ENCODE measurements at places on chromosomes 1 and 21.

GRCh38 chr1:12618965-12619791 lies 1.2 kb upstream of the DHRS3 start:
- DNase-seq = peak; percentile 95

DNA sequence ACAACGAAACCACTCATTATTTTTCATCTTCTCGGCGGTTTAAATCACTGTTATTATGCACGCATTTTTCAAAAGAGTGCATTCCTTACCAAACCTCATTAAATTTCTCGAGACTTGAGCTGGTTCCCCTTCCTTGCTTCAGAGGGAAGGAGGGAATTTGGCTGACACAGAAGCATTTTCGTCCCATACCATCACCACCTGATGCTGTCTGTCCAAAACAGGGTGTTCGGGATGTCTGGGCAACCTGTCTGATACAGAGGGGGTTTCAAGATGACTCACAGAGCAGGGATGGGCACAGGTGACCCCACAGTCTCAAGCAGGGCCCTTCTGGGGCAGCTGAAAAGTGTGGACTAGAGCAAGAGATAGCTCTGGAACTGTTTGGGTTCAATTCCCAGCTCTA lies 12.3 kb upstream of the RCC2 start:
- no peak for DNase-seq

DNA sequence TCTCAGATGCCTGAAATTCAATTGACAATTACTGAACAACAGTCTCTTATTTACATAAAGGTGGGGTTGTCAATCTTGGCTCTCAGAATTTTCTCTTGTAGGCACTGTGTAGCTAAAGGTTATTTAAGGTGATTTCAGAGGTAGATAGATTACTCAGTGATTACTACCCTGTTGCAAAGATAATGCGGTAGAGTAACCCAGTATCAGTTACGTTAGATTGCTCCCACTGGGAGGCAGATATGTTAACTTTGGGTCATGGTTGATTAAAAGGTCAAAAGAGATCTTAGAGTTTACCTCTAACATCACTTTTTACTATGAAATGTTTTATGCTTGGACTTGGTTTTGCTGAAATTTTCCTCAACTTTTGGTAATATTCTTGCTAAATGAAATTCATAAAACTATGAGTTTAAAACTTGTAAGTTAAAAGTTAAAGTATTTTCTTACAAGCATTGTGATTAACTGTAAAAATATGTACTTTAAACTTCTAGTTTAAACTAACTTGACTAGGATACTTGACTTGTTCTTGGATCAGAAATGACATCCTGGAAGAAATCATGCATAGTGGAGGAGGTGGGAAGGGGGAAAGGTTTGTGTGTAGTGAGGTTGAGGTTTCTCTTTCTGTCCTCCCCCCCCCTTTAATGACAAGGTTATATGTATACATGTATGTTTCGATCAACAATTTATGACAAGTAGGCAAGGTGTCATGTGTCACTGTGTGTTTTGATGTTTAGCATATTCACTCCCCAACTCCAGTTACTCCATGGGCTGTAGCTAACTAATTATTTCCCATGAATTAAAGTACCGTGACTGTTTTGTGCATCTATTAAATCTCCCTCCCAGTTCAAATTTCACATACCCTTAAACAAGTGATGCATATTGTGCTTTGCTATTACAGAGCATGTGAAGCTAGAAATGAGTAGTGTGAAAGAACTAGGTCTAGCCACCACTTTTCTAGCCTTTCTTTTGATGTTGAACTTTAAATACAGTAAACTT lies 2.9 kb downstream of the LAMC1 start:
- DNase-seq = no peak

- no peak for DNase-seq
These were observed 19.1 kb downstream of the ARHGAP29 start for GRCh38 chr1:94218332-94218731.

DNA sequence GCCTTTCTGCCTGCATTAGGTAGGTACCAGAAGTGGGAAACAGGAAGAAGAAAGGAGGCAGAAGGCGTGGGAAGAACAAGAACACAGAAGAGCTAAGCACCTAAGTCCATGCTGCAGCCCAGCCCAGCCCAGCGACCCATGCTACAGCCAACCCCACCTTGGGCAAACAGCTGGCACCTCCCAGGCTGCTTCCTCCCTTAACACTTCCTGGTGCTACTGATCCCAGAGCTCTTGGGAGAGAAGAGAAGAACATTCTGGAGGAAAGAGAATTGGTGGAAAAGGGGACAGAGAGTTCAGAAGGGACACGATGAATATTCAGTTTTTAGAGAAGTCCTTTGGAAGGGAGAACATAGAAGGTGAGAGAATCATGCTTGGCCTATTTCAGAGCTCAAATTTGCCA lies 28.5 kb downstream of the PLEKHA6 start:
- DNase-seq = no peak

Measured in Daoy (cell line).